Stimulated activated CD4-positive, alpha-beta T cell treated with anti-CD3 and anti-CD28 coated beads, Interleukin-2, amount 100 ng/mL, for 4 hours (primary cell): ENCODE measurements at places on chromosomes 6 and 20.

DNA sequence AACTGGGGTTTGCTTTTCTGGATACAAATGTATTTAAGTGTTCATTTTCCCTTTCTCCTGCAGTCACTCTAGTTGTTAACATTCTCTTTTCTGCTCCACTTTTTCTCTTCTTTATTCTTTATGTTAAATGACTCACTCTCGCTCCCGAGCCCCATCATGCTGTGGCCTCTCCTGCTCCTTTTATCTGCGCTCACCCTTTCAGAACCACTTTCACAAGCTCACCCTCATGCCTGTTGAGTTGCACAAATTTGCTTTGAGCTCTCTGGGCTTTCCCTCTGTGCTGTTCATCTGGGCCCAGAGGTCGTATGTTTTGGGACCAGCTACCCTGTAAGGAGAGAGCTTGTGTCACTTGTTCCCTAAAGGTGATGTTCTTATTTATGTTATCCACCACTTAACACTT, 98.1 kb upstream of the ASCC3 start:
- no peak for DNase-seq

DNA sequence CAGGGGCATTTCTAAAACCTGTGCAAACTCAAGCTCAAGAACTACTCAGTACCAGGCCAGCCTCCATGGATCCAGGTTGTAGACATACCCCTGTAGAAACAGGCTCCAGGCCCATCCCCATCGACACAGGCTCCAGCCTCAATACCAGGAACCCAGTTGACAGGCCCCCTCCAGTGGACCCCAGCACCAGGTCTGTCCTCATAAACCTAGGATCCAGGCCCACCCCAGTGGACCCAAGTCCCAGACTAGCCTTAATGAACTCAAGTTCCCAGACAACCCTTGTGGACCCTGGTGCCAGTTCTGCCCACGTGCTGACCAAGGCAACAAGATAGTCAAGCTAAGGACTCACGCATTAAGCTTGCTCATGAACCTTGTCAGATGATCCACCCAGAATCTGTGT, 476.9 kb downstream of the TBC1D32 start:
- no peak for DNase-seq

- no peak for DNase-seq
Measured at GRCh38 chr20:62368392-62368975, 1.4 kb upstream of the LAMA5 start.

DNA sequence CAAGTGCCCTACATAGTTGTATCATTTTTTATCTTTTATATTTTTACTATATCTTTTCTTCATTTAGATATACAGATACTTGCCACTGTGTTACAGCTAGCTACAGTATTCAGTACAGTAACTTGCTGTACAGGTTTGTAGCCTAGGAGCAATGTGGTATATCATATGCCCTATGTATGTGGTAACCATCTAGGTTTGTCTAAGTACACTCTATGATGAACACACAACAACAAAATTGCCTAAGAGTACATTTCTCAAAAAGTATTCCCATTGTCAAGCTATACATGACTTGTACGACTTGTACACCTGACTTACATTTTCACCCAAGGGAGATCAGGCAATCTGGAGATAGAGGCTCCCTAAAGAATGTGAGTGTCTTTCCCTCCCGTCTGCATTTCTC, 8.2 kb downstream of the ELOVL5 start:
- DNase-seq = no peak

GRCh38 chr6:156697225-156697830, 79.8 kb upstream of the ARID1B start:
- no peak for DNase-seq

DNA sequence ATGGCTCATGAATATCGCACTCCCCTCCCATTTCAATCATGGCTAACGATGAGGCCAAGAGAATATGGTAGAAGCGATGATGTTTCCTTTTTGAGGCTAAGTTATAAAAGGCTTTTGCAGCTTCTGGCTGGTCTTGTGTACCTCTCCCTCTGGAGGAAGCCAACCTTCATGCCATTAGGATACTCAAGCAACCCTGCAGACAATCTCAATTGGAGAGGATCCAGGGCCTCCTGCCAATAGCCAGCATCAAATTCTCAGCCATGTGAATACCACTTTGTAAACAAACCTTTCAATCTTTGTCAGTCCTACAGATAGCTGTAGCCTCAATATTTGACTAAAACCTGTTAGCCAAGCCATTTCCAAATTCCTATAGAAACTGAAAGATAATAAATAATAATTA, 738.4 kb downstream of the KIF16B start:
- DNase-seq = no peak
